ENCODE measurements at places on chromosomes 11 and 22.

DNA sequence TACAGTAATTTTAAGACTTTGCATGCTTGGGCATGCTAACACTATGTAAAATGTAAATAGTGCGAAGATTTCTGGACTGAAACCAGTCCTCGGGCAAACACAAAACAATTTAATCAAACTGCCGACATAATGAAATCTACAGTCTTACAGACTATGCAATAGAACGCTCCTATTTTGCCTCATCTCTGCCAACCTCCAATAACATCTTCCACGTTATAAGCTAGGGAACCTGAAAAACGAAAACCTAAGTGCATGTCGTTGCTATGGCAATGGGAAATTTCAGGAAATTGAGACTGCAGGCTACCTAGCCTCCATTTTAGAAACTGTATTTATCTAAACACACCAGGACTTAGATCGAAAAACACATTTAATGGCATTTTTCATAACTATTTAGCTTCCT lies 1.1 kb downstream of the CSTF3 start:
- no peak for DNase-seq

GRCh38 chr22:44309137-44309536 lies 3.6 kb downstream of the SHISAL1 start:
- peak; percentile 7 for DNase-seq

GRCh38 chr22:45904236-45904635 lies 72.7 kb downstream of the WNT7B start:
- DNase-seq, result no peak

DNA sequence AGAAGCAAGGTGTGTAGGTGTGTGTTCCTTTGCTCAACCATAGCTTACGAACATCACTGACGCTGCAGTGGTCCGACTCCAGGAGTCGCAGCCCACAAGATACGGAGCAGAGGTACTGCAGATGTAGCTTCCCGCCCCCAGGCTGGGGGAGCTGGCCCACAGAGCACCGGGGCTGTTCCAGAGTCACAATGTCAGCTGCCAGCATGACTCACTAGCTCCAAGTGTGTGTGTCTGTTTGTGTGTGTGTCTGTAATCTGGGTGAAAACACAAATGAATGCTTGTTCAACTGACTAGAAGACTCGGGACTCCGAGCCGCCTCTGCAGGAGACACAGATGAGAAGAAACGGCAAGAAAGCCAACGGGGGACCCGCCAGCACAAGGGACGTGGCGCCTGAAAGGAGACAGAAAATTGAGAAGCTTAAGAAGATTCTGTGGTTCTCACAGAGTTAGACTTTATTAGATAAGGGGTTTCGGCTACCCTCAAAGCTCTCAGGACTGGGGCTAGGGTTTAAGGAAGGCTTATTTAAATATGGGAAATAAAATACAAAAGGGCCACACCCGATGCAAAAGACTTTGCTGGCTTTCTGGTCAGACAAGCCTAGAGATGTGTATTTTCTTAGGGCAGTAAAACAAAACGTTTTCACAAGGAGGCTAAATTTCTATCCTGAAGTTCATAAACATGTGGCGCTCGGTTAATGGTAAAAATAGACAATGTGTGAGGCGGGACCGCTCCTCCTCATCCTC lies 10.7 kb downstream of the VSIG10L2 start:
- no peak for DNase-seq

- no peak for DNase-seq
Measured at GRCh38 chr11:5973530-5973929, 5.2 kb upstream of the OR56A5 start.
